ENCODE measurements at places on chromosomes 12 and 14.

DNA sequence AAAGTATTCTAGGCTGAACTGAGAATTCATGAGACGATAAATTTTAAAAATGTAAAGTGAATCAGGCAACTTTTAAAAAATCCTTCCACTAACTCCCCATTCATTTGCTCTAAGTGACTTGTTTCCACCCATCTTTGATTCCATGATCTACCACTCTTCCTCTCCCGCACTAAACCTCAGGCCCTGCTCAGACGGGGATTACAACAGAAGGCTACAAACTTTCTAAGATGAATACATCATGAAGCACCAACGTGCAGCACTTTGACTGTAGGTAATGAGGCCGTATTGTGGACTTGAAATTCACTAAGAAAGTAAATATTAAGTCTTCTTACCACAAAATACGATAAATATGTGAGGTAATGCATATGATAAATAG lies 30.0 kb downstream of the TMEM132D start:
- DNase-seq, result no peak

GRCh38 chr14:58950555-58950954 lies 237.9 kb upstream of the DAAM1 start:
- no peak for DNase-seq

- peak; percentile 14 for DNase-seq
Observed at GRCh38 chr14:61188978-61189808, 91.9 kb downstream of the TMEM30B start.

GRCh38 chr14:49051328-49052060 lies 534.7 kb downstream of the RPS29 start:
- DNase-seq, result no peak

- DNase-seq, result no peak
Observed at GRCh38 chr14:99758121-99758821, 34.9 kb upstream of the EML1 start.

DNA sequence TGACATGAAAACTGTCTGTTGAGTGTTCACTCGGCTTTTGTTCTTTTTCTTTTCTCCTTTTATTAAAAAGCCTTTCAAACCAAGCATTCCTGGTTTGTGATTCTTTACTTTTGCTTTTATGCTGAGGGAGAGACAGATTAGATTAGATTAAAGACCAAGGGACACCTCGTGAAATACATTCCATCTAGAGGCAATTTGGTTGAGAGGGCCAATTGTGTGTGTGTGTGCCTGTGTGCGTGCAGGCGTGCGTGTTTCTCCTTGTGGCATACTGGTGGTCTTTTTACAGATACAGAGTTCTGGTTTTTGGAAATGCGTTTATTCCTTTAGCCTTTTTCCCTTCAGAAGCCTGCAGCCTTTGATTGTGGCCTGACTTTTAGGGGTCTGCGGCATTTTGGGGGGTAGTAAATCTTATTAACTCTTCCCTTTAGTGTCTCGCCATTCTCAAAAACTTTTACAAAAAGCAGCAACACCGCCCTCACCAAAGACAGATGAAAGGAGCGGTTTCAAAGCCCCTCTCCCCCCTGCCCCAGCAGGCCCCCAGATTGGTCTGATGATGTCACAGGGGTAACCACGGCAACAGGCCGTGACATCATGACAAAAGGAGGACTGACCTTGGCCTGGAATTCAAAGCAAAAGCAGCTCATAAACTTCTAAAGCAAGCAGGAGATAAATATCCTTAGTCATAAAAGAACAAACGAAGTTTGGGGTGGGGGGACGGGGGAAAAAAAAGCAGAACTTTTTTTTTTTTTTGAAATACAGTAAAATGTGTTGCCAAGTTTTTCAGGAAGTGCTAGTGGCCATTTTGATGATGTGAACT lies 84.1 kb upstream of the TBX3 start:
- DNase-seq, result no peak

- DNase-seq, result no peak
Observed at GRCh38 chr12:109759595-109759994, 46.0 kb downstream of the FAM222A start.

GRCh38 chr12:59834659-59835474 lies 239.0 kb downstream of the SLC16A7 start:
- DNase-seq, result no peak

DNA sequence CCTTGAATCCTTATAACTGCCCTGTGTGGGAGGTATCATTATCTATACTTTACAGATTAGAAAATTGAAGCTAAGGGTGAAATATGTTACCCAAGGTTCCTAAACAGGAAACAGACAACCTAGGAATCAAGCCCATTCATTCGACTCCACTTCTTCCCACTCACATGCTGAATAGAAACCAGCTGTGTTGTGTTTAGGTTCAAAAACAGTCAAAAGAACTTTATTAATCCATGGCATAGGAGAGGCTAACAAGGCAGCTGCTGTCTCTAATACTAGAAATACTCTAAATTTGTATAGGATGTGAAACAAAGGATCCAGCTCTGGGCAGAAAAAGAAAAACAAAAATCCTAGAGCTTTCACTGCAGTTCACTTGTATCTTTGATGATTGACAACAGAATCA lies 9.9 kb downstream of the AMDHD1 start:
- DNase-seq, result no peak

DNA sequence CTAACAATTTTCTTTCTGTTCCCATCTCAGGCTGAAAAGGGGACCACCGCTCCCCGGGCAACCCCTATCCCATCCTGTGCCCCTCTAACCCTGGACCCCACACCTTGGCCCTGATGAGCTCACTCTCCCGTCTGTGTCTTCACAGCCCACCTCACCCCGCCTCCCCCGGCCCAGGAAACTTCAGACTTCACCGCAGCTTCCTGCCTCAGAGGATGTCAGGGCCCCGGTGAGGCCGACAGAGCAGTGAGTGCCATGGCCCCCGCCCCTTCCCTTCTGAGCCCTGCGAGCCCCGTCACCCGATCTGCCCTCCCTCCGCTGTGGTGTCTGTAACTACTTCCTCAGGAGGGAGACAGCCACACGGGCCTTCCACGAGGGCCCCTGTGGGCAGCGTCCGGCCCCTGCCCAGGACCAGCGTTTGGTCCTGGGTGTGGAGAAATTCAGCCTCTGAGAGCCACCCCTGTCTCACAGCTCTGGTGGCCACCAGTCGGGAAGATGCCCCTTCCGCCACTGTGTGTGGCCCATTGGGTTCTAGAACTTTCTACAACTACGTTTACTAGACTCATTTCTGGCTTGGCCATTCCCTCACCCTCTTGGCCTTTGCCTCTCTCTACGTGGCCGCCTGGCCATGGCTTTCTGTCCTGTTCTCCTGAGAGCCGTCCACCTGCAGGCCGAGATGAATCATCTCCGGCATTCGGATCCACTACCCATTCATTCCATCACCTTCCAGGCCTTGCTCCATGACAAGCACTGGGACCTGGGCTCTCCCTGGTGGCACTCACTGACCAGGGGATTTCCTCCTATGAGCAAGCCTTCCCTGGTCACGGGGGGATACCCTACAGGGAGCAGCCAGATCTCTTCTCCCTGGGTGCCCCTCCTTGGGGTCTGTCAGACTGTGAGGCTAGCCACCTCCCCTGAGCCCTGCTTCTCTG lies 3.4 kb downstream of the RHOF start:
- DNase-seq, result peak; percentile 93

- DNase-seq, result no peak
Observed at GRCh38 chr12:47910981-47911380, 6.2 kb upstream of the VDR start.

- DNase-seq, result no peak
Observed at GRCh38 chr12:112130441-112130998, 5.2 kb downstream of the TRAFD1 start.

GRCh38 chr12:11827091-11828061 lies 177.9 kb downstream of the ETV6 start:
- DNase-seq, result no peak

GRCh38 chr12:61998791-61999190 lies 261.4 kb upstream of the USP15 start:
- no peak for DNase-seq

GRCh38 chr12:88784166-88784565 lies 203.9 kb upstream of the KITLG start:
- DNase-seq, result no peak

DNA sequence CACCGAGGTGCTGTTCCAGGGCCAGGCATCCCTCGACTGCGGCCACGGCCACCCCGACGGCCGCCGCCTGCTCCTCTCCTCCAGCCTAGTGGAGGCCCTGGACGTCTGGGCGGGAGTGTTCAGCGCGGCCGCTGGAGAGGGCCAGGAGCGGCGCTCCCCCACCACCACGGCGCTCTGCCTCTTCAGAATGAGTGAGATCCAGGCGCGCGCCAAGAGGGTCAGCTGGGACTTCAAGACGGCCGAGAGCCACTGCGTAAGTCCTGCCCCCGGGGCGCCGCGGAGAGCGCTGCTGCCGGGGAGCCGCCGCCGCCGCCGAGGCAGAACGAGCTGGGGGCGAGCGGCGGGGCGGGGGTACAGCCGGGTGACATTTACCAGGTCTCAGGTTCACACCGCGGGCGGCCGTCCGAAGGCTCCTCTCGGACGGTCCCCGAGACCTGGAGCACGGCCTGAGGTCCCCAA lies 1.4 kb downstream of the PLXNC1 start:
- DNase-seq, result no peak

GRCh38 chr12:53578783-53579182 lies 47.4 kb downstream of the ATF7 start:
- DNase-seq, result no peak

DNA sequence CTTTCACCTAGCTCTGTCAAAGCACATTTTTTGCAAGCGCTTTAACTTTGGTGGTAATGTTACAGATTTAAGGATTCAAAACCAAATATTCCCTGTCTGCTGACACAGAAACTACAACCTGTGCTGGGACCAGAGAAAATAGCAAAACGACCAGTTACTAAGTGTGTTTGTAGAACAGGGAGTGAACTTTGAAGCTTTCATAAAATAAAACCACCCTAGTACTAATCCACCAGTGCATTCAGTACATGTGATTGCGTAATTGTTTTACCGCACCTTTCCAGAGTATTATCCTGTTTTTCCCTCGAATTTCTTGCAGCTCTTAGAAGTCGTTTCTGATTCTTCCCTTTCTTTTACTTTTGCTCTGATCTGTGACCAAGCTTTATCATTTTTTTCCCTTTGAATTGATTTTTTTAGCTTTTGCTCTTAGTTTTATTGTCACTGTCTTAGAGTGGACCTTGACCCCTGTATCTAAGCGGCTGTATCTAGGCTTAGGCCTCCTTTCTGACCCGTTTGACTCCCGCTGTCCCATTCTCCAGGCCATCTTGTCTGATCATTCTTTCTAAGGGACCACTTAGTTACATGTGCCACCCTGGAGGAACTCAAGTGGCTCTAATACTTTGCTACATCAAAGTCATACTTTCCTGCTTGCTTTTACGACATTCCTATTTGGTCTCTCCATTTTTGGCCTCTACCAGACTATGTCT lies 429.4 kb downstream of the PCNX1 start:
- no peak for DNase-seq

DNA sequence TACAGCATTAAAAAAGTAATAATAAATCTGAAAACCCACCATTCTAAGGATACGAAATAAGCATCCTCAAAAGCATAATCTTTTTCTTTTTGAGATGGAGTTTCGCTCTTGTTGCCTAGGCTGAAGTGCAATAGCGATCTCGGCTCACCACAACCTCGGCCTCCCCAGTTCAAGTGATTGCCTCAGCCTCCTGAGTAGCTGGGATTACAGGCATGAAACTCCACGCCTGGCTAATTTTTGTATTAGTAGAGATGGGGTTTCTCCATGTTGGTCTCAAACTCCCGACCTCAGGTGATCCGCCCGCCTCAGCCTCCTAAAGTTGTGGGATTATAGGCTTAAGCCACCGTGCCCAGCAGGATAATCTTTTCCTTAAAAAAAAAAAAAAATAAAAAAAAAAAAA lies 4.3 kb downstream of the CCNT1 start:
- no peak for DNase-seq

GRCh38 chr14:58738876-58739275 lies 101.1 kb downstream of the DACT1 start:
- no peak for DNase-seq

DNA sequence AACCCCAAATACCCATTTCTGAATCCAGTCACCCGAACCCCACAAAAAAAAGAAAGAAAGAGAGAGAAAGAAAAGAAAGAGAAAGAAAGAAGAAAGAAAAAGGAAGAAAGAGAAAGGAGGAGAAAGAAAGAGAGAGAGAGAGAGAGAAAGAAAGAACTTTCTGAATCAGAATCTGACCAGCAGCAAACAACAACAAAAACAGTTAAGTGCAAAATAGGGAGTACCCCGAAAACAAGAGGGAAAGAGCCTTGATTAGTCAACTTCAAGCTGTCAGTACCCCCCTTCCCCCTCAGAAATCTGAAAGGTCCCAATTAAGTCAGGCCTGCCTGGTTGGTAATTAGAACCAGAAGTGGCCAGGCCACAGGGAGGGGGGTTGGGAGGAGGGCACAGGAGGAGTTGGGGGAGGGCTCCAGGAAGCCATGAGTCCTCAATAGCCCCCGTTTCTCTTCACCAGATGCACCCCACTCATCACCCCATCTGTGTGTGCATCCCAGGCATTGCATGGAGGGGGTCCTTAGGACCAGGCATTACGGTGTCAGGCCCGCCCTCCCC lies 9.8 kb downstream of the RARG start:
- no peak for DNase-seq

GRCh38 chr14:24879661-24880386 lies 170.1 kb downstream of the STXBP6 start:
- no peak for DNase-seq

DNA sequence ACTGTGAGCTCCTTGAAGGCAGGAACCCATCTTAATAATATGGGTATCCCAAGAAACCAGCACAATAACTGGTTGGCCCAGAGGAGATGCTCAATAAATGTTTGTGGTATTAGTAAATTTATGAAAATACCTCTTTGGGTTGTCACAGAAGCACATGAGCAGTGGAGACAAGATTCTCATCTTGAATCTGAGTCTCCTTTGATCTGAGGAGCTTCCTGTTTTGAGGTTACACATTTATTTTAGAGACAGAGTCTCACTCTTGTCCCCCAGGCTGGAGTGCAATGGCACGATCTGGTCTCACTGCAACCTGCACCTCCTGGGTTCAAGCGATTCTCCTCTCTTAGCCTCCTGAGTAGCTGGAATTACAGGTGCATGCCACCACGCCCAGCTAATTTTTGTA lies 247.4 kb downstream of the NRXN3 start:
- no peak for DNase-seq

- no peak for DNase-seq
Observed at GRCh38 chr14:26531894-26532293, 65.9 kb downstream of the NOVA1 start.

DNA sequence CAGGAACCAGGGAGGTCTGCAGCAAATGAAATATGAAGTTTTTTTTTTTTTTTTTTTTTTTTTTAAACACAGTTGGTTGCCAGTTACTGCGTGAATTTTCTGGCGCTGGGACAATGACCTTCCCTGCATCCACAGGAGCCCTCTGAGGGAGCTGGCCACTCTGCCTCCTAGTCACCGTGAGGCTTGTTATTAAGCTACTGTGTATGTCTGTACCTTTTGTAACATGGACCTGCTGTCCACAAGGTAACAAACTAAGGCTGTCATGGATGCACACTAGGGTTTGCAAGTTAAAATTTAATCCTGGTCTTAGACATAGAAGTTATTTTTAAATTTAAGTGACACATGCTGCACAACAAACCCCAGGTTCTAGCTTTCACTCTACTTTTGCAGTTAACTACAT lies 211.0 kb downstream of the SSPN start:
- DNase-seq, result no peak

GRCh38 chr14:52043690-52044089 lies 25.2 kb downstream of the NID2 start:
- peak; percentile 43 for DNase-seq

Data from stimulated activated CD4-positive, alpha-beta T cell treated with anti-CD3 and anti-CD28 coated beads, Interleukin-4, amount 100 ng/mL, for 24 hours (primary cell).